ENCODE measurements at places on chromosomes 2 and 18.

DNA sequence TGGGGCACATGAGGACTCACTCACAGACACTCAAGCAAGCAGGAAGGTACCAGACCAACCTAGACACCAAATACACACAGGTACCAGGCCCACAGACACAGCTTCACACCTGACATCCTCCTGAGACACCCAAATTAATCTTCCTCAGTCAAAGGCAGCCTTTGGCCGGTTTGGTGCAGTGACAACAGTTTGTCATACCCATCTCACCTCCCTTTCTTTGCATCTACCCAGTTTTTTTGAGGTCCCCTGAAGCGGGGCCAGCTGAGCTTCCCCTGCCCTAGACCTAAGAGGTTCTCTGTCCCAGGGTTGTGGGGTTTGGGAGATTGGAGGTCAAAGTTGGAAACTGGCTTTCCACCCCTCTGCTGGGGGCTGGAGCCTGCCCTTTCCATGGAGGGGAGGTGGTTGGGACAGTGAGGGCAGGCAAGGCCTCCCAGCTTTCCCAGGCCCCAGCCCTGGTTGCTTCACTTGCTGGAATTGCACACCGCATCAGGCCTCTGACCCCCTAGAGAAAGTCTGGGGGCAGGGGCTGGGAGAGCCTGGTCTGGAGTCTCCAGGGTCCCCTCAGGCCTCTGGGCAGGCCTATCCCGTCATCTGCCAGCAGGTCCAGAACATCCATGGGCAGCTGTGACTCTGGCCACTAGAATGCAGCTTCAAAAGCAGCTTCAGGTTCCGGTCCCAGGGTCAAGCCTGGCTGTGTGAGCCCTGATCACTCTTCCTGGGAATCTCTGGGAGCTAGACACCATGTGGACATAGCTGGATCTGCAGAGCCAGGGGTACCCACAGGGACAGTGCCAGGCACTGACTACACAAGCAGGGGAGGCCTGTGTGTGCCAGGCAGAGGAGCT lies 12.5 kb upstream of the TEX261 start:
- DNase-seq: no peak

- DNase-seq: no peak
Measured at GRCh38 chr2:39549718-39550464, 112.8 kb upstream of the MAP4K3 start.

GRCh38 chr2:160472839-160473251 lies 20.8 kb downstream of the RBMS1 start:
- DNase-seq: no peak

DNA sequence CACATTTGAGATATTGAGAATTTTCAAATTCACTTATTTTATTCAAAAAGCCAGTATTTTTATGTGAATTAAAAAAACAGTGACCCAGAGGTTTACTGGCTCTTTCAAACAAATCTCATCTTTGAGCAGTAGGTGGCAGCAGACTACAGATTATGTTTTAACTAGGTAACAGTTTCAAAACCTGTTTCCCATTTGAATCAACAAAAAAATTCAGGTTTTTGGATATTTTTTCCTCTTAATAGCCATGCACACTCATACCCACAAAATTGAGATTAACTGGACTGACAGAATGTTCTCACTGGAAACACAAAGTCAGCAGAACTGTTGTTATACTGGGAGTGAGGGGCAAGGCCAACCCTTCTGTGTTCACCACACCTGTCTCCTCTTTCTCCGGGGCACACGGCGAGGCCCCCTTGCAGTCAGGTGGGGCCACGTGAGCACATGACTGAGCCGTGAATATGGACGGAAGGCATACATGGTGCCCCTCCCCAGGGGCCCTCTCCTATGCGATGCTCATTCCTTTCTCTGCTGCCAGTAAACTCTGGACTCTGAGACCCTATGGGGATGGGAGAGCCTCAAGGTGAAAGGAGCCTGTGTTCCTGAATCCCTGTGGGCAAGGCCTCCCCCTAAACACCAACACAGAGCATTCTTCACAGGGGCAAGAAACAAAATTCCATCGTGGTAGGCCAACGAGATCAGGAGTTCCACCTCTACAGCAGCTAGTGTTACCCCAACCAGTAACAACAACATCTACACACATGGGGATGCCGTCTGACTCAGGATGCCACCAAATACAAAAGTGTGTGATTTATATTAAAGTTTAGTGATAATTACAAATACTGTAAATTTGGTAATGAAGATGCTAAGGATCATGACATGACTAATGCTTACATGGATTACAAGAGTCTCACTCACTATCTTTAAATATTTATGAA lies 80.4 kb downstream of the LPIN2 start:
- peak; percentile 62 for DNase-seq

DNA sequence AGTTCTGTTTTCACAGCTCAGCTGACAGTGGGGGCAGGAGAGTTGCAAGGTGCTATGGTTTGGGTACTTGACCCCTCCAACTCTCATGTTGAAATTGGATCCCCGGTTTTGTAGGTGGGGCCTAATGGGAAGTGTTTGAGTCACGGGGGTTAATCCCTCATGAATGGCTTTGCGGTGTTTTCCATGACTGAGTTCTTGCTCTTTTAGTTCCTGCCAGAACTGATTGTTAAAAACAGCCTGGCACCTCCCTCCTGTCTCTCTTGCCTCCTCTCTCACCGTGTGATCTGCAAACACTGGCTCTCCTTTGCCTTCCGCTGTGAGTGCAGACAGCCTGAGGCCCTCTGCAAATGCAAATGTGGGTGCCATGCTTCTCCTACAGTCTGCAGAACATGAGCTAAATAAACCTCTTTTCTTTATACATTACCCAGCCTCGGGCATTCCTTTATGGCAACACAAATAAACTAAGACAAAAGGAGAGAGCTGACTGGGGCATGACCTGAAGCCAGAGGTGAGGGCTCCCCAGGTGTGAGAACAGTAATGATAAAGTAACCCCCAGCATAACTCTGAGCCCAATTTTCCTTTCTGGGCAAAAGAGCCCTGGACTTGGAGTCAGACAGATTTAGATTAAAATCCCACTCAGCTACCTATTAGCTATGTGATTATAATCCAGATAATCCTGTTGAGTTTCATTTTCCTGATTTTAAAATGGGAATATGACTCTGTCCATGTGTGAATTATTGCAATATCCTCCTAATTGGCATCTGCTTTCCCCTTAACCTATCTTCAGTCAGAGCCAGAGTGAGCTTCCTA lies 64.9 kb upstream of the CAPN13 start:
- no peak for DNase-seq

GRCh38 chr2:213723707-213724106 lies 439.4 kb downstream of the SPAG16 start:
- DNase-seq: no peak

DNA sequence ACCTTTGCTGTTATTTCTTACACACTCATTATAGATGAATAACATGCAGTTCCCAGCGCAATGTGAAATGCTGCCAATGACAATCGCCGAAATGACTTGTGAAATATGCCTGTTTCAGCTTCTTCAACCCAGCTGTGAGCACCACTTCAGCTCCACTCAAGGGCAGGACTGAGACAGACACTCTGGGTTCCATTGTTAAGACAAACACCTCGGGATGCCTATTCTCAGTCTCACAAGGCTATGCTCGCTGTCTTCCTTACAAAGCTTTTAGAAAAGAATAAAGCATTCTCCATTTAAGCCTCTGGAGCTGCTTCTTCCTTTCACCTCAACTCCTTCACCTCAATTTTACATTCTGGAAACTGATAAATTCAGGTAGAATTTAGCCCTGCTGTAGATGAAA lies 4.2 kb downstream of the CBLN2 start:
- no peak for DNase-seq

DNA sequence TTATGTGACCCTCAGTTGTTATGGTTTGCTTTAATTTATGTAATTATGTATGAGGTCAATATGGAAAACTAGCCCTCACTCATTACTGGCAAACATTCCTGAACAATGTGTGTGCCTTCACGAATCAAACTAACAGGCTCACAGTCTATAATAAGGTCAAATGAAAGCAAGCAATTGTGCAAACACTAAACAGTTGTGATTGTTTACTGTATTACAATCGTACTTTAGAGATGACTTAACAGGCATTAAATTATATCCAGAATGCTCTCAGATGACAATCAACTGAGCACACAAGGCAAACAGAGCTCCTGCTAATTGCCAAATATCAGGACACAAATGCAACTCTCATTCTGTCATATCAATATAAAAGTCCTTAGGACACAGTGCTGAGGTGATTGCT lies 29.5 kb downstream of the COL5A2 start:
- no peak for DNase-seq

GRCh38 chr18:23107718-23108117 lies 27.6 kb upstream of the CABLES1 start:
- DNase-seq: no peak

- no peak for DNase-seq
Measured at GRCh38 chr18:9704233-9705118, 3.6 kb upstream of the RAB31 start.

GRCh38 chr18:23585007-23585871 lies 1.1 kb downstream of the NPC1 start:
- no peak for DNase-seq

DNA sequence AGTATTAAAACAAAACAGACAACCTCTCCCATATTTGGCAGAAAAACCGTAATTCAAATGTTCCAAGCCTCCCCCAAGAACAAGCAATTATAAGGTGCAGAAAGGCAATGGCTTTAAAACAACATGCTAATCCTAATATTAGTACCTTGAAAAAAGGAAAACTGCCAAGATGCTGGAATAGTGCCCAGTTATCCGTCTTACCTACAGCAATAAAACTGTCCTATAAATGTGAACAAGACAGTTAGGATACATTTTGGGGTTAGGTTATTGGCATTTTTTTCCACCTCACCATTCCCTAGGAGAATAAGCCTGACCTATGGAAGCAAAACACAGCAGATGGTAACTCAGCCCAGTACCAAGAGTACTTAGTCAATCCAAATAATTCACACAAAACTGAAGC lies 83.2 kb downstream of the TCF4 start:
- no peak for DNase-seq

DNA sequence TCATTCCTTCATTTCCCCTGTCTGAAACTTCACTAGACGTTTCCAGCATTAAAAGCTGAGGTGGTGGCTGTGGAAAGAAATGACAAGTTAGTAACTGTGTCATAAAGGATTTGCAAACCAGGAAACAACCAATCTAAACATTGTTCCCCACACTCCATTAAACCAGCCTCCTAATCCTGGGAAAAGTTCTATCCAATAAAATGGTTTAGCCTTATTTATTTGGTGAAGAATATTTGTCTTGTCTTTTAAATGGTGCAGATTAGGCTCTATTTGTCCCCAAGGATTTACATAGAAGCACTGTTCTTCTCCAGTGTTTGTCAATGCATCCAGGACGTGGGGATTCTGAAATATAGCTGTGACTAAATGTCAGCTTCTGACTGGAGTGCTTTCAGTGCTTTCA lies 10.5 kb upstream of the DPP4 start:
- DNase-seq: no peak

DNA sequence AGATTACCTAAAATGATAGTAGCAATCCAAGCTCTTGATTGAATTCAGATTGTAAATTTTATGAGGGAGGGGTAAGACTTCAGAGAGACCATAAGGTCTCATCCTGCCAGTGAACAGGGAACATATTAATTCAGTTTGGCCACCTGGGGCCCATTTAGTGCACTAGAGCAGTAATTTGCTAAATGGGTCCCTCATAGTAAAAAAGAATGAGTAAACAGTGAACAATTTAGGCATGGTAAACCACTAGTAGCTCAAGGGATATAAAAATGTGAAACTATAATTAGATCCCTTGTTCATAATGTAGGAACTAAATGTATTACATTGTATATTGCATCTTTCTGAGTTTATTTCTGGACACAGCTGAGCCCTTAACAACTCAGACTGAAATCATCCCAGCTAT lies 4.9 kb upstream of the PHLPP1 start:
- no peak for DNase-seq

DNA sequence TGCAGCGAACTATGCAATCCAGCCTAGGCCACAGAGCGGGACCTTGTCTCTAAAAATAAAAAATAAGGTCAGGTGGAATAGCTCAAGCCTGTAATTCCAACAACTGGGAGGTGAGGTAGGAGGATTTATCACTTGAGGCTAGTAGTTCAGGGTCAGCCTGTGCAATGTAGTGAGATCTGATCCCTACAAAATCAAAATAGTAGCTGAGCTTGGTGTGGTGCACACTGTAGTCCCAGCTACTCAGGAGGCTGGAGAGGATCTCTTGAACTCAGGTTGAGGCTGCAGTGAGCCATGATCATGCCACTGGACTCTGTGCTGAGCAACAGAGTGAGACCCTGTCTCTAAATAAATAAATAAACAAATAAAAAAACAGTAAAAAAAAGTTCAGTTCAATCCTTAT lies 5.7 kb downstream of the MBD5 start:
- DNase-seq: no peak

DNA sequence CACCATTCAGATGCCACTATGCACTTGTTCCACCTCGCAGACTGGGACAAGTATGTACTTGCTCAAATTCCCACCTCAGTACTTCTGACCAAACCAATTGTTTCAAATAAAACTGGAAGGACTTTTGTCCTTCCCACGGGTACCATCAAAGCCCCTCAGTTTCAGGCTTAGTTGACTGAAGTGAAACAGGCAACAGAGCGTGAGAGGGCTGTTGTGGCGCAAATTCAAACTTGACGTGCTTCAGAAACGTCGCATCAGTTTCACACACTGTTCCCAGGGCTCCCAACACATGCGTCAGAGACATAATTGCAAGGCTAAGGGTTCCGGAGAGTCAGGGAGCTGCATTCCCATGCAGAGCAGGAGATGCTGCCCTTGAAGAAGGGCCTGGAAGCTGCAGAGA lies 33.7 kb downstream of the RNF152 start:
- no peak for DNase-seq

GRCh38 chr2:236370847-236371409 lies 106.7 kb upstream of the ASB18 start:
- DNase-seq: no peak

GRCh38 chr18:21458310-21458709 lies 142.2 kb downstream of the ESCO1 start:
- DNase-seq: no peak

Data from MV-4-11 (cell line).